CD4-positive, alpha-beta T cell (primary cell): ENCODE measurements at places on chromosomes 3 and 15.

GRCh38 chr15:86373147-86373546, 293.5 kb downstream of the AGBL1 start:
- DNase-seq = no peak
- no peak overlapping the region for H3K4me3 ChIP-seq
- H3K27ac ChIP-seq = no peak overlapping the region
- no peaks in the 10 kb centered on the region for H3K4me1 ChIP-seq
- no peaks in the 10 kb centered on the region for H3K27me3 ChIP-seq

- H3K36me3 ChIP-seq = no peaks in the 10 kb centered on the region
- H3K4me1 ChIP-seq = no peaks in the 10 kb centered on the region
- no peak overlapping the region for H3K27ac ChIP-seq
- peaks cover 6% of the 10 kb centered on the region for H3K27me3 ChIP-seq
- no peak overlapping the region for H3K4me3 ChIP-seq
- DNase-seq = no peak
These were observed 128.6 kb downstream of the DCLK3 start for GRCh38 chr3:36635731-36636130.

DNA sequence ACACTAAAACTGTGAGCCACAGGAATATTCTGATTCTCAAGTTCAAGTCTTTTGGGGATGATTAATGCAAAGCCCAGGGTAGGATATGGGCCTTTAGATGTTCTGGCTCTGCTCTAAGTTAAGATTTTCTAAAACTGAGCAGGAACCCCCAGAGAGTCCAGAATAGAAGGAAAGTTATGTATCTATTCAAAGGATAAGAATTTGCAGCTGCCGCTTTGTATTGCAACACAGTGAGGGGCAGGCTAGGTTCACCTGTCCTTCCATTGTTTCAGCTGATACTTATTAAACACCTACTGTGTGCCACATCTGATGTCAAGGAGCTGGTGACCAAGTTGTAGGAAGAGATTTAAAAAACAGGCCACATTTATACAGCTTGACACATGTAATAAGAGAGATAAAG, 290.4 kb downstream of the MAGI1 start:
- no peaks in the 10 kb centered on the region for H3K27me3 ChIP-seq
- H3K36me3 ChIP-seq = no peaks in the 10 kb centered on the region
- H3K27ac ChIP-seq = no peak overlapping the region
- DNase-seq = no peak
- no peaks in the 10 kb centered on the region for H3K4me1 ChIP-seq
- H3K4me3 ChIP-seq = no peak overlapping the region

DNA sequence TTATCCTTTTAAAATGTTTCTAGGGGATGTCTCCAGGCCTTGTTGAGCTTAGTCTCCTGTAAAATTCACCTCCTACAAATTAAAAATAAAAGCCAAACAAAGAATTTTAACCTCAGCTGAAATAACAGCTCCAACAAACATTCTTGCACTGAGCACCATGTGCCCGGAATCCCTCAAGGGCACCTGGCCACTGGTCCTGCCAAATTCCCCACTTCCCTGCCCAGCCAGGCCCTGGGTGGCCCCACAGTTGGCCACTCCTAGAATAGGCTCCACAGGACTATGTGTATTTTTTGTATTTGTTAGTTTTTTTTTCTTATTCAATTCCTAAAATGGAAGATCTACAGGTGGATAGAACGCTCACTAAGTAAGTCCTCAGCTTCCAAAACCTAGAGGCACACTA, 33.1 kb upstream of the PLA2G4E start:
- H3K4me1 ChIP-seq = peaks cover 12% of the 10 kb centered on the region
- peaks cover 19% of the 10 kb centered on the region for H3K27me3 ChIP-seq
- no peak overlapping the region for H3K4me3 ChIP-seq
- DNase-seq = no peak

DNA sequence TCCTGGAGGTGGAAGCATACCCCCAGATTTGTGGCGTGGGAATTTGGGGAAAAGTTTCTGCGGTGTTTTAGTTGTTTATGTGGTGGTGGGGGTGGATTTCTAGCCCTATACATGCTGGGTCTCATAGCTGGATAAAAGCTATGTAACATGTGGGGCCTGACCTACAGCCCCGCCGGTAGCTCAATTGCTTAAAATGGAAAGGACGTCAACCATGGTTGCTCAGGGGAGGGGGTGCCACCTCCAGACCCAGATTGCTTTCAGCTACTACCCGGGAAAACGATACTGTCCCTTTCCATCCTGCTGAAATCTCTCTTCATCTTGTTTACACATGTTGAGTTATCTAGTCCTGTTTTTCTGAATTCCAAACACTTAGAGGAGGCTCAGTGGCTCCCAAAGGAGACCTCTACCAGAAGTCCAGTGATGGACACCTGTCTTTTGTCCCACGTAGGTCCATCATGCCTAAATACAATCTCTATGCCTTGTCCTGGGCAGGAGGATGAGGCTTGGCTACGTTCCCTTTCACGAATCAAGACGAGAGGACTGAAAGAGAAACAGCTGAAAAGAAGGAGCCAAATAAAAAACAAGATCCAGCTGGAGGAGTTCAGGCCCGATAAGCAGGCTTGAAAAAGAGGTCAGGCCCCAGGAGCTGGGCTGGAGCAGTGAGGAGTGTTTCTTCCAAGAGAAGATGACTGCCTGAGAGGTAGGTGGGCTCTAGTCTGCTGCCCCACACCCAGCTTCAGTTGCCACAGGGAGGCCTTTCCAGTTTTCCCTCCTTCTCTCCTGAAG, 72.1 kb upstream of the TPRG1 start:
- H3K4me1 ChIP-seq = no peaks in the 10 kb centered on the region
- H3K27ac ChIP-seq = no peak overlapping the region
- no peaks in the 10 kb centered on the region for H3K27me3 ChIP-seq
- no peaks in the 10 kb centered on the region for H3K36me3 ChIP-seq
- no peak for DNase-seq

- DNase-seq = no peak
- no peaks in the 10 kb centered on the region for H3K27me3 ChIP-seq
- H3K36me3 ChIP-seq = no peaks in the 10 kb centered on the region
- no peak overlapping the region for H3K4me3 ChIP-seq
- H3K27ac ChIP-seq = no peak overlapping the region
- H3K4me1 ChIP-seq = peaks cover 19% of the 10 kb centered on the region
These were observed 90.7 kb downstream of the TBL1XR1 start for GRCh38 chr3:177106594-177106993.

DNA sequence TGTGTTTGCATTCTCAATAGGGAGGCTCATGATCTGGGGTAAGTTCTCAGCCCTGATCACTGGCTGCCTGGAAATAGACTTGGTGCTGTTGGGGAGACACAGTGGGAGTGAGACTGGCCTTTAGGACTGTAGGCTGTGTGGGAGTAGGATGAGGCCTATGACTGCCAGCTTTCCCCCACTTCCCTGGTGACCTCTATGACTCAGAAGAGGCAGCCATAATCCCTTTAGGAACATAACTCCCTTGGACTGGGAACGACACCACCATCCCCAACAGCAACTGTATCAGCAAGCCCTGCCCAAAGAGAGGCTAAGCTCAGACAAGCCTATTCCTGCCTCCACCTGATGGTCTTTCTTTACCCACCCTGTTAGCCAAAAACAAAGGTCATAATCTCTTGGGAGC, 91.3 kb downstream of the SUCNR1 start:
- no peaks in the 10 kb centered on the region for H3K4me1 ChIP-seq
- no peak overlapping the region for H3K27ac ChIP-seq
- no peaks in the 10 kb centered on the region for H3K27me3 ChIP-seq
- no peak overlapping the region for H3K4me3 ChIP-seq
- no peaks in the 10 kb centered on the region for H3K36me3 ChIP-seq

DNA sequence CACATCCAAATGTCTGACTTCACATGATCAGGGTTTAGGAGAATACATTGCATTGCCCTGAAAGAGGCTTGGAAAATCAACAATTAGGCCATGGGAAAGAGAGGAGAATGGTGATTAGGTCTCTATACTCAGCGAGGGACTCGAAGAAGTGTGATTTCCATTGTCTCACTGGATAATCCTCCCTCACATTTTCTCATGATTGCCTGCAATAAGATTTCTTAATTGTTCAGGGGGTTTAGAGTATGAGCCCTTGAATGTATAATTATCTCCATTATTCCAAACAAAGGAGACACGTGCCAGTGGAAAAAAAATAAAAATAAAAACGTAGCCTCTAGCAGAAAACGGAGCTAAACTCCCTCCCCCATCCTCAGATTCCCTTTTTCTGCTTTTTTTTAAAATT, 173.2 kb downstream of the TPRG1 start:
- H3K27me3 ChIP-seq = no peaks in the 10 kb centered on the region
- no peaks in the 10 kb centered on the region for H3K4me1 ChIP-seq
- no peak for DNase-seq
- H3K4me3 ChIP-seq = no peak overlapping the region
- H3K27ac ChIP-seq = no peak overlapping the region

DNA sequence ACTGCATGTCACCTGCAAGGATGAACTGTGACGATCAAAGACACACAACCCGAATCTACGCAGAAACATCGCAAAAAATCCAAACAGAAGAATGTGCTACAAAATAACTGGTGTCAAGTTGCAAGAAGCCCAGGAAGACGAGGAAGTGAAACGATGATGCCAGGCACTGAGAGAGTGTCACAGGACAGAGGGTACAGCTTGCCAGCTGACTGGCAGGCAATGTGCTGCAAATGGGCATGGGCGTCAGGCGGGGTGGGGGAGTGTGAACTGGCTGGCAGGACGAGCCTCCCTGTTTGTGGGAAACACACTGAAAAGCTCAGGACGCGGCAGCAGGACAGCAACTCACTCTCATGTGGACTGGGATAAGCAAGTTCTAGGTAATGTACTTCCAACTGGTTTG, 28.9 kb upstream of the OCA2 start:
- peaks cover 59% of the 10 kb centered on the region for H3K4me1 ChIP-seq
- no peak for DNase-seq
- H3K36me3 ChIP-seq = peaks cover 68% of the 10 kb centered on the region
- H3K27ac ChIP-seq = no peak overlapping the region
- H3K27me3 ChIP-seq = no peaks in the 10 kb centered on the region

DNA sequence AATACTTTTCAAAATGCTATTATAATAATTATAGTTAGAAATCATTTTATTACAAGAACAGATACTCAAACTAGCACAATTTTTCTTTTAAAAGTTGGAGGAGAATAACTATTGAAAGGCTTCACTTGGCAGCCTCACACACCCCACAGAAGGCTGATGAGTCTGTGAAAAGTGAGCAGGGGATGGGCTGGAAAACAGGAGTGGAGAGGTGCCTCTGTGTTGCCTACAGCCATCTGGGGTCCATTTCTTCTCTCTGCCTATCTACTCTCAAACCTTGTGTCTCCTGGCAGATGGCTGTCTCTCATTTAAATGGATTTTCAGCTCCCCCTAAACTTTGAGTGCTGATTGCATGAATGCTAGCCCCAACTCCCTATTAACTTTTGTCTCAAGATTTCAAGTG, 230.8 kb downstream of the CLSTN2 start:
- H3K27ac ChIP-seq = no peak overlapping the region
- H3K27me3 ChIP-seq = no peaks in the 10 kb centered on the region
- no peaks in the 10 kb centered on the region for H3K36me3 ChIP-seq

- no peak overlapping the region for H3K27ac ChIP-seq
- peaks cover 22% of the 10 kb centered on the region for H3K4me1 ChIP-seq
- peaks cover 35% of the 10 kb centered on the region for H3K36me3 ChIP-seq
These were observed 58.2 kb downstream of the ZBTB38 start for GRCh38 chr3:141426404-141427034.

- DNase-seq = no peak
- no peaks in the 10 kb centered on the region for H3K27me3 ChIP-seq
- H3K36me3 ChIP-seq = no peaks in the 10 kb centered on the region
- H3K4me3 ChIP-seq = no peak overlapping the region
- no peak overlapping the region for H3K27ac ChIP-seq
- H3K4me1 ChIP-seq = no peaks in the 10 kb centered on the region
These were observed 185.3 kb upstream of the NECTIN3 start for GRCh38 chr3:110886222-110886893.

- H3K4me3 ChIP-seq = no peak overlapping the region
- H3K27ac ChIP-seq = no peak overlapping the region
- peak; percentile 20 for DNase-seq
- peaks cover 35% of the 10 kb centered on the region for H3K36me3 ChIP-seq
These were observed 6.7 kb downstream of the KNSTRN start for GRCh38 chr15:40388941-40389823.

DNA sequence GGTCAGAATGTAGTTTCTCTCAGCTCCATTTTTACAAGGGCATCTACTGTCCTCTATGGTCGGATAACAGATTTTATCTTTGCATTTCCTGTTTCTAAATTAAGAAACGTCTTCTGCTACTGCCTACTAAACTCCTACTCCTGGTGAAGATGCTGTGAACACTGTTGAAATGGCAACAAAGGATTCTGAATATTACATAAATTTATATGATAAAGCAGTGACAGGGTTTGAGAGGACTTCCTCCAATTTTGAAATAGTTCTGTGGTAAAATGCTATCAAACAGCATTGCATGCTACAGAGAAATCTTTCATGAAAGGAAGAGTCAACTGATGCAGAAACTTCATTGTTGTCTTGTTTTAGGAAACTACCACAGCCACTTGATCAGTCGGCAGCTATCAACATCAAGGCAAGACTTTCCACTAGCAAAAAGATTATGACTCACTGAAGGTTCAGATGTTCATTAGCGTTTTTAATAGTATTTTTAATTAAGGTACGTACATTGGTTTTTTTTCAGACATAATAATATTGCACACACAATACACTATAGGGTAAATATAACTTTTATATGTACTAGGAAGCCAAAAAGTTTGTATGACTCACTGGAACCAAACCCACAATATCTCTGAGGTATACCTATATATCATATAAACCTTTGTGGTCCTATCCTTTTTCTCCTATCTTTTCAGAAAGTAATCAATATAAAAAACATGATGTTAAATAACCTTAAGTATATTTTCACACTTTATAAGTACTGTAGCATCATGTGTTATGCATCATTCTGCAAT, 156.1 kb downstream of the STAG1 start:
- H3K27me3 ChIP-seq = no peaks in the 10 kb centered on the region
- peaks cover 5% of the 10 kb centered on the region for H3K4me1 ChIP-seq
- DNase-seq = no peak
- no peak overlapping the region for H3K27ac ChIP-seq
- no peak overlapping the region for H3K4me3 ChIP-seq

- DNase-seq = no peak
- no peak overlapping the region for H3K4me3 ChIP-seq
- H3K36me3 ChIP-seq = no peaks in the 10 kb centered on the region
- no peaks in the 10 kb centered on the region for H3K4me1 ChIP-seq
- no peaks in the 10 kb centered on the region for H3K27me3 ChIP-seq
These were observed 528.7 kb downstream of the ZIC1 start for GRCh38 chr3:147937891-147938290.

- no peaks in the 10 kb centered on the region for H3K27me3 ChIP-seq
- DNase-seq = peak; percentile 45
- H3K36me3 ChIP-seq = no peaks in the 10 kb centered on the region
- H3K27ac ChIP-seq = no peak overlapping the region
- H3K4me1 ChIP-seq = peaks cover 17% of the 10 kb centered on the region
- H3K4me3 ChIP-seq = no peak overlapping the region
These were observed 7.0 kb downstream of the GPR160 start for GRCh38 chr3:170044795-170045244.
